ENCODE measurements at places on chromosomes 2 and 18.
A peak's percentile ranks its signal among the peaks of the same experiment; 100 is the strongest.

- DNase-seq = no peak
These were observed 67.9 kb upstream of the NOL4 start for GRCh38 chr18:34292594-34292993.

- no peak for DNase-seq
These were observed at the start of gene CDH20 for GRCh38 chr18:61333271-61333745. Gene CDH20 (plus strand): TSS chr18:61333430.

DNA sequence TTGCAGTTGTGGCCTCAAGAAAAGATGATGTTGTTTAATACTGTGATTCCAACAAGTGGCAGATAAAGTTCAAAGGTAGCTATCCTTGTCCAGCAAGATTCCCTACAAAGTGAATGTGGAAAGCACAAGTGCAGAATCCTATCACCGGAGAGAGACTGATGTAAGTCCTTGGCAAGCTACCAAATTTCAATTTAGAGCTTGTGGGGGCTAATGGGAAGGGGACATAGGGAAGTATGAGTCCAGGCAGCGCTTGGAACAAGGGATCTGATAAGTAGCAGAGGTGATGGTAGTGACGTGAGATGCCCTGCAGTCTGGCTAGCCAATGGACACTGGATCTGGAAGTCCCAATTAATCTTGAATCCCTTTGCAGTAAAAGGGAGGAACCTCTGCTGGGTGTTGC is 165.2 kb upstream of the DTNA start:
- DNase-seq = no peak

GRCh38 chr2:42742740-42743658 is 20.9 kb downstream of the OXER1 start:
- no peak for DNase-seq

GRCh38 chr2:236871500-236872001 is 214.1 kb upstream of the COPS8 start:
- no peak for DNase-seq

GRCh38 chr2:162261032-162261945 is 18.0 kb upstream of the FAP start:
- DNase-seq = peak; percentile 19

GRCh38 chr2:238344517-238344916 is 24.2 kb downstream of the TRAF3IP1 start:
- no peak for DNase-seq

DNA sequence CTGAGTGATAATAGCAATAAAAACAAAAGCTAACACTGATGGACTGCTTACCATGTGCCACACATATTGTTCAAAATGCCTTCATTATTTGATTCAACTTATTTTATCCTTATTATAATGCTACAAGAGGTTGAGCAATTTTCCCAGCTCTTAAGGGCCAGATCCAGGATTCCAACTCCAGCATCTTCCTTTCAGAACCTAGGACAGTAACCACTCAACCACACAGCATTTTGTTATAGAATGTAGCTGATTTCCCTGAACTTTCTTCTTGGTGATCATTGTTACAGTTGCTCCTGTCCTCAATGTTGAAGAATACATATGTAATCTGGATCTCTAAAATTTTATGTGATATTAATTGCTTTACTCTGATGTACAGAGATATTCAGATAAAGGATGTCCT is 341.7 kb downstream of the PIK3C3 start:
- no peak for DNase-seq

- no peak for DNase-seq
These were observed 9.1 kb upstream of the GPD2 start for GRCh38 chr2:156427074-156427473.

- no peak for DNase-seq
These were observed 20.1 kb downstream of the ASAP2 start for GRCh38 chr2:9226458-9227380.

GRCh38 chr2:150792780-150793300 is 305.4 kb upstream of the RND3 start:
- DNase-seq = no peak

- DNase-seq = no peak
These were observed 82.6 kb upstream of the GLI2 start for GRCh38 chr2:120653046-120653445.

DNA sequence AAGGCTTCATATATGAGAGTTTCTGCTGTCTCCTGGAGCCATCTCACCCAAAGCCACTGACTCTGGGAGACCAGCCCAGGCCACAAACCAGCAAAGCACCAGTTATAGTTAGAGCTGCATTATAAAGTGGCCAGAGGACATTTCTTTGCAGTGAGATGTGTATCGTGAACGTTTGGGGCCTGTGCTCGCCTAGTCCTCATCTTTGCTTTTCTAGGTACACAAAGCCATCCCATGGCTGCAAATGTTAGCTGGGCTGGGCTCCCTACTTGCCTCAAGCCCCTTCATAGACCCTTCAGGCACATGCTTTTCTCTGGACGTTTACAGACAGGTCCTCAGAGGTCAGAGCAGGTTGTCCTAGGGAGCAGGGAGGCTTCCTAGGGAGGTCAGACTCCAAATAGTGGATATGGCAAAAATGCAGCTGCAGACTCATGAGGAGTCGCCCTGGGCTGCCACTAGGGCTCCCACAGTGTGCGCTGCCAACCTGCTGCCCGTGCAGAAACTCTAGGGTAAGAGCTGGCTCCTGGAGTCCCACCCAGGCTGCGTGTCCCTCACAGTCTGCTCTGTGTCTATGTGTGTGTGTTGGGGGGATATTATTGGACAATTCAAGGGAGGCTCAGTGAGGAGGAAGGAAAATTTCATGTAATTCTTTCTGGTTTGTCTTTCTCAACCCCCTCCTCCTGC is 141.0 kb downstream of the RPIA start:
- no peak for DNase-seq

DNA sequence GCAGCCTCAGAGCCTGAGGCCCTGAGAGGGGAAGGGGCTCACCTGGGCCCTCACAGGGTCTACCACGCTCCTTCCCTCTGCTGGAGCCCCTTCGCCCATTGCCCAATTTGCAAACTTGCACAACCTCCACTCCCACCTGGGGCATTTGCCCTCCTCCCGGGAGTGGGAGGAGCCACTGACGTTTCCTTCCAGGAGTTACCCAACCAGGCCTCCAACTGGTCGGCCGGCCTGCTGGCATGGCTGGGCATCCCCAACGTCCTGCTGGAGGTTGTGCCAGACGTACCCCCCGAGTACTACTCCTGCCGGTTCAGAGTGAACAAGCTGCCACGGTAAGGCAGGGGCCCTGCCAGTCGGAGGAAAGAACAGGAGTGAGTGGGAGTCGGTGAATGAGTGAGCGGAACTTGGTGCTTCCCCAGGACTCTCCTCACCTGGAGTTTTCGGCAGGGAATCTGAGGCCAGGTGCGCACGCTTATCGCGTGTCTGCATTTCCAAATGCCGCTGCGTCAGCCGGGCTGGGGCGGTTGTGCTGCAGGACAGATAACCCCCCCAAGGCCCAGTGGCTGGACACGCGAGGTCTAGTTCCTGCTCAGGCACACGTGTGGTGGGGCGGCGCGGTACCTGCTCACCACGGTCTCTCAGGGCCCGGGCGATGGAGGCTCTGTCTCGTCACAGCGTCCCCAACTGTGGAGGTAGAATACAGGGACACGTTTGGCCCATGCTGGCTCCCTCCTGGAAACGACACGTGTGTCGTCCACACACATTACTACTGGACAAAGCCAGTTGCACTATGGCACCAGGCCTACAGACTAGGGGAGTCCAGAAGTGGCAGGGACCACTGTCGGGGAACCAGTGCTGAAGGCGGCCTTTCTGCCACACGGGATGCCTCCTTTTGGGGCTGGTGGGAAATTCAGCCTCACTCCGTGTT is 11.7 kb downstream of the ANO7 start:
- DNase-seq = peak; percentile 9

GRCh38 chr18:79936641-79937040 is 14.8 kb downstream of the SLC66A2 start:
- no peak for DNase-seq

DNA sequence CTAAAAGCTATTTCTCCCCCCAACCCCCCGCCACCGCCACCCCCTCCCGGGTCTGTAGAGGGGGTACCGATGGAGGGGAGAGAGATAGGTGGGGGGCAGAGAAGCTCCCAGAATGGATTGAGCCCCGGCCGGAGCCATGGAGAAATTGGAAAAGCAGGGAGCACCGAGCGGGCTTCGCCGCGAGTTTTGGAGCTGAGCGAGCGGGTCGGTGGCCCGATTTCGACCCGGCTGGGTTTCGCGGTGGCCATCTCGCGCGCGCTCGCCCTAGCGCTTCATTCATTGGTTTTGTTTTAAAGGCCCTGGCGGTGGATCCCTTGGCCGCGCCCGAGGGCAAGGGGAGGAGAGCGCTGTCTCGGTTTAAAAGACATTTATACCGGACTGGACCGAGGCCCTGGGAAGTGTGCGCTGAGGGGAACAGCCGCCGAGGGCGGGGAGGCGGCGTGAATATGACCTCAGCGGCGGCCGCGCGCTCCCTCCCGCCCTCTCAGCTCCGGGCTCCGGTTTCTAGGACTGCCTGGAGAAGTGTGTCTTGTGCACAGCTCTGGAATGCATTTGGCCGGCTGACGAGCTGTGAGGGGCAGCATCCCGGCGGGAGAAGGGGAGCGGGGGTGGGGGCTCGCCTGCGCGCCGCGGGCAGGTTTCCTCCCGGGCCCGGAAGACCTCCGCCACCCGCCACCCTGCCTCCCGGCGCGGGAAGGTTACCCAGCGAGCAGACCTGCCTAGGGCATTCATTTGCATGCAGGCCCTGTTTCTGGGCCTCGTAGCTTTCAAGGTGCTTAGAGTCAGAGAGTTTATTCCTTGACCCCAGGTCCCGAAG is 1.7 kb upstream of the SMAD7 start:
- DNase-seq = peak; percentile 47

GRCh38 chr2:213225866-213226265 is 58.4 kb upstream of the SPAG16 start:
- DNase-seq = no peak

DNA sequence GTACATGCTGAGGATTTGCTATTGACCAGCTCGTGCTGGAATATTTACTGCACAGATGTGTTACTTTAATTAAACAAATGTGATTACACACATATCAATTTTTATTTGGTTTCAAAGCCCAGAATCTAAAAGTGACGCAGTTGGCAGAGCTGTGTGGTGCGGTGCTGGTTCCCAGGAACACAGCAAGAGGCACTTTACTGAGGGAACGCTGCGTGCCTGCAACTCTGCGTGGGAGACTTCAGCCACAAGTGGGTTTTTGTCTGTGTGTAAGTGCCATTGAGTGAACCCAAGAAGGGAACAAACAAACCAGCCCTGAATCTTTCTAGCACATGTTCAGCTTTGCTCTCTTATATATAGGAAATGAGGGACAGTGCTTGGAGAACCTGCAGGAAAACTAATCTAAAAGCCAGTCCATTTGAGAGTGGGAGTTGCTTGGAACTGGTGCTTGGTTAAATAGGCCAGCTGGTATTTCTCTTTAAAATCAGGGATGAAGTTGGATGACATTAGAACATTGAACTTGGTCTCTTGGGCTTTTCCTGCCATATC is 196.6 kb upstream of the CELF4 start:
- no peak for DNase-seq

DNA sequence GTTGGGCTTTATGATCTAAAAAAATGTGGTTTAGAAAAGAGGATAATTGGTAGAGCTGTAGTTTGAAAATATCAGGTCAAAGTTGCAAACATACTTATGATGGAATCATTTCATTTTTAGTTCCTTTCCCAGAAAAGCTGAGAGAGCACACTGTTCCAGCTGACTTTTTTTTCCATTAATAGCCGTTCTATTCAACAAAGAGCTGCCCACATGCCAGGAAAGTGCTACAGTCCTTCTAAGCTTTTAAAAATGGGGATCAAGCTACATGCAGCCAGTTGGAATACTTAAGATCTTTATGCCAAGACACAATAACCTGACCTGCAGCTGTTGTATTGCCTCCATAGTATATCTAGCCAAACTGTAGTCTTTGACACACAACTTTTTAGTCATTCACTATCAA is 111.5 kb downstream of the GALNT3 start:
- no peak for DNase-seq

DNA sequence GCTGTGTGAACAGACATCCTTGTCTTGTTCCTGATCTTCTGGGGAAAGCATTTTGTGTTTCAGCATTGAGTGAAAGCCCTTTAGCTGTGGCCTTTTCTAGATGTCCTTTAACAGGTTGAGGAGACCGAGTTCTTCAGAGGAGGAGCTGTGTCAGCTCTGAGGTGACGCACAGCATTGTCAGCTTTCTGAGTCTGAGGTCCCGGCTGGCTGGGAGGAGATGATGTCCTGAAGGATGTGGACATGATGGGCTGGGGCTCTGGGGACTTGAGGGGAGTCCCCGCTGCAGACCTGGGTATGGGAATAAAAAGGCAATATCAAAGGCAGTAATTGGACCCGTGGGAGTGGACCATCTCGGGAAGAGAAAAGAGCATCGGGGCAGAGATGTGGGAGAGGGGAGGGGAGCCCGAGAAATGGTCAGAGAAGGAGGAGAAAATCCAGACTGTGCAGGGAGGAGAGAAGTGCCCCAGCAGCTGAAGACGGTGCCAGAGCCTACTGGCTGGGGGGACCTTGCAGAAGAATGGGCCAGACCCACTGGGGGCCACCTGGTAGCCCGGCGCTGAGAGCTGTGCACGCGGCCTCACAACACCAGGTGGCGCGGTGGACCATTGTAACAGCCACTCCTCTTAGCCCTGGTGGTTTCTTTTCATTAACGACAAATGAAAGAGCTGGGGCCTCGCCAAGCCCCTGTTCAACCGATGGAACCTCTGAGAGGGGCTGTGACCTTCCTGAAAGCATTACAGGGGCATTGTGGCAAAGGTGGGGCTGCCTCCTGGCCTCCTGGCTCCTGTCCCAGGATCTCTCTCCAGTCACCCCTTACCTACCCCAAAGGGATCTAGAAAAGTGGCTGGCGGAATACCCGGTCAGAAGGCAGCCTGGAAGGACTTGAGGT is 61.6 kb downstream of the ST3GAL5 start:
- DNase-seq = peak; percentile 71

- DNase-seq = no peak
These were observed 271.1 kb downstream of the PRKCE start for GRCh38 chr2:45922577-45922988.

- no peak for DNase-seq
These were observed 408.7 kb upstream of the HS6ST1 start for GRCh38 chr2:128727404-128727803.

- DNase-seq = no peak
These were observed 291.8 kb upstream of the RGPD4 start for GRCh38 chr2:107534926-107535325.

- DNase-seq = no peak
These were observed 16.9 kb upstream of the HAAO start for GRCh38 chr2:42809131-42809818.

DNA sequence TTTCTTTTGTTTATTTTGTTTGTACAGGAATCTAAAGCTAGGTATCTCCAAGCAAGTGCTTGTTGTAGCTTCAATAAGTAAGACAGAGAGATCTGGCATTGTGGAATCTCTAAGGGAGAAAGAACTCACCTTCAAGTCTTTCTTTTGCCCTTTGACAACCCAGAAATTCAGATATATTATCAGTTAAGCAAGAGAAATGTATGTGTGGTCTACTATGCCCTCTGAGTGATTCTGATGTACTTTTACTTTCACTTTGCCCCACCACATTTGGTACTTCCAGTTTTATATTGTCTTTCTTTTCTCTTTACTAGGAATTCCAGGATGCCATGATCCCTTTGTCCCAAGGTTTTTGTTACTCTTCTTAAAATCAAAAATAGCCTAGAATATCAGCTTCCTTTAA is 259.6 kb upstream of the PIK3C3 start:
- no peak for DNase-seq

GRCh38 chr2:85133751-85134254 is 611 bp downstream of the TCF7L1 start:
- DNase-seq = peak; percentile 4

- DNase-seq = no peak
These were observed 198.7 kb downstream of the PTGR3 start for GRCh38 chr18:75010278-75010677.

GRCh38 chr2:215874418-215874817 is 138.9 kb downstream of the MREG start:
- no peak for DNase-seq

GRCh38 chr2:23298551-23298950 is 86.4 kb upstream of the KLHL29 start:
- DNase-seq = no peak
